ENCODE measurements at places on chromosomes 13 and 19.
A peak's percentile ranks its signal among the peaks of the same experiment; 100 is the strongest.

DNA sequence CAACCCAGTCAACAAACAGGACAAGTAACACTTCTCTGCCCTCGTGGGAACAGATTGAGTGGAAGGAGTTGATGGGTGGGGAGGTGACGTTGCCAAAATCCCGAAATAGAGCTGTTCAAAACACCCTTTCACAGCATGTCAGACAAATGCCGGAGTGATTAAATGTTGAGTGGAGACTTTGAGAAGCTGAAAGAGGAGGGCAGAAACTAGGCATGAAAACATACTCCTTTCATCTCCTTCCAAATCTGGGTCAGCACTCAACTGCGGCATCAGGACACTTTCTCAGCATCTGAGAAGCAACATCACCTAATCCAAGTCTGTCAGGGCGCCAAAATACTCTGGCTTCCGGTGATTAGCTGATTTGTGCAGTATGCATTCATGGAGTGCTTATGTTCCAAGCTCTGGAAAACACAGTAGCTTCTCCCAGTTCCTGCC lies 51.5 kb upstream of the MRI1 start:
- no peak for DNase-seq

DNA sequence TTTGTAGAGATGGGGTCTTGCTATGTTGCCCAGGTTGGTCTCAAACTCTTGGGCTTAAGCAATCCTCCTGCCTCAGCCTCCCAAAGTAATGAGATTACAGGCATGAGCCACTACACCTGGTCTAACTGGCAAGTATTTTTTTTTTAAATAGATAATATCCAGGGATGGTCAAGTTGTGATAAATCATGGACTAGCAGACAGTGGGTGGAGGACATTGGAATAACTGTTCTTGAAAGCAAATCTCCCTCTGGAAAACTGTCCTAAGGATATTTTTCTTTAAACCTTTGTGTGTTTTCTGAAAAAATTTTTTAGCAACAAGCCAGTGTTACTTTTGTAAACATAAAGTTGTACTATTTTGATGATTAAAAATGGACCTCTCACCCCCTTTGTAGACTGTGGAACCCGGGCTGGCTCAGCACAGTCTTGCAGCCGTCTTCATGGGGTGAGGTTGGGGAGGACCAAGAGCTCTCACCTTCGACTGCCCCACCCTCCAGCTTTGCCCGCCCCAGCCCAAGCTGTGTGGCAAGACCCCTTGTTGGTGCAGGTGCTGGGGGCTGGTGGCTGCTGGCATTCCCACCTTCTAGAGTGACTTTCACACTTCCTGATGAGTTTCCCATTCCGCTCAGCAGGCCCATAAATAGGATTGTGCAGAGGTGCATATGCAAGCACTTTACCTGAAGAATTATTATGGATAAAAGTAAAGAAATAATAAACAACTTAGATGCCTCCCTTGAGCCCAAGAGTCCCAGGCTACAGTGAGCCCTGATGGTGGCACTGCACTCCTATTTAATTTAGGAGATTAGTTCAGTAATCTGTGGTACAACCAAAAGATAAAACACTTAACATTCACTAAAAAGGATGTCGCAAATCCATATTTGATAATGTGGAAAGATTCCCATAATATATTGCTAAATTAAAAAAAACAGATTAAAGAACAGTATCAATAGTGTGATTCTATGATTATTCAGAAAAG lies 107.3 kb downstream of the GADD45B start:
- DNase-seq: no peak

GRCh38 chr13:48506092-48506701 lies 26.7 kb downstream of the RCBTB2 start:
- DNase-seq: peak; percentile 62

DNA sequence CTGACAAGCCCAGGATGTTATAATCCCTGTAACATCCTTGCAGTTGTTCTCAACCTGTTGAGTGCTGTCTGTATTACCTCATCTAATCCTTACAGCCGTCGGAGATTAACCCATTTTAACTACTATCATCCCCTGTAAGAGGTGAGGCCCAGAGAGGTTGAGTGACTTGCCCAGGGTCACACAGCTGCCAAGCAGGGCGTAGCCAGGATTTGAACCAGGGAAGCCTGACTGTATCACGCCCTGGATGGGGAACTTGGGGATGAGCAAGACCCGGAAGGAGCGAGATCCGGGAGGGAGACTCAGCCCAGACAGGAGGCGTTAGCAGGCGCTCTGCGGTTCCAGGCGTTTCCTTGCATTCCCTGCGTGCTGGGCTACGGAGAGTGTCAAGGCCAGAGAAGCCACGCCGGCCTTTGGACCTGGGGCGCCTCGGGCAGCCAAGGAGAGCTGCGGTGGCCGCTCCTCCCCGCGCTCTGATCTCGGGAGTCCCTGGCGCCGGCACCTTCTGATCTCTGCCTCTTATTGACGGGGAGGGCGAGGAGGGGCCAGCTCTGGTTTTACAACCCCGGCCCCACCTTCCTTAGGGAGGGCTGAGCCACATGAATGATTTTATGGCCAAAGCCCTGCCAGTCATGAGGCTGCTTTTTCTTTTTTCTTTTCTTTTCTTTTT lies 6.2 kb downstream of the SULT2B1 start:
- DNase-seq: no peak

- no peak for DNase-seq
These were observed 33.6 kb downstream of the ZNF701 start for GRCh38 chr19:52603558-52604207.

GRCh38 chr13:113559901-113560644 lies 24.5 kb upstream of the TFDP1 start:
- no peak for DNase-seq

Measured in NCI-H69 (cell line).